ENCODE measurements at places on chromosomes 4 and X.

- DNase-seq = no peak
Measured at GRCh38 chr4:185744488-185744862, 67.5 kb downstream of the SORBS2 start.

DNA sequence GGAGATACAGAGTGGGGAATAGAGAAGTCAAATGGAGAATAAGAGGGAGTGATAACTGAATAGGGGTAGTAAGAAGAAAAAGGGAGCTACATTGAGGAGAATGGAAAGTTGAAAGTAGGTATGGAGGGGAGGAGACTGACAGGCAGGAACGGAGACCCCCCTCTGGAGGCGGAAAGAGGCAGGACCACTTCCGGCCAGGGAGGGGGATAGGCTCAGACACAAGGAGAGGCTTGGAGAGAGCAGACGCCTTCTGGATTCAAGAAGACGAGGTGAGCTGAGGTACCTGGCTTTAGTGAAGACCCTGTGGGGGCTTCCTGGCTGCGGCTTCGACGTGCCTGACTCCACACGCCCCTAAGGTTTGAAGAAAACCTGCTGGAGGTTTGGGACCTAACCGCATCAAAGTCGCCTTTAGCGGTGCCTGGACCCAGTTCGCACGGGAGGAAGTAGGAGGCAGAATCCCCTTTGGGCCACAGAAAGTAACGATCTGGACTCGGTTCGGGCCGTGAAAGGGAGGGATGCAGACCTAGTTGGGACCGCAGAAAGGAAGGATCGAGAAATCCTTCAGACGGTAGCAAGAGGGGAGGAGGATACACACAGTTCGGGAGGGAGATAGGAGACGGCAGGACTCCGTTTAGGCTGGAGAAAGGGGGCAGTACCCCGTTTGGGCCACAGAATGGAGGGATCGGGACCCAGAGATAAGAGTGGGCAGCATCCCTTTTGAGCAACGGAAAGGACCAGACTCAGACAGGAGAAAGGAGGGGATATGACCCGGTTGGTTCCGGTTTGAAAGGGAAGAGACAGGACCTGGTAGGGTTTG lies at the start of gene TRO:
TSS of gene TRO (plus strand) at position 215 of the 817 bp plus-strand sequence. CDS start 1,423 bp downstream, outside the sequence.
- peak; percentile 81 for DNase-seq

DNA sequence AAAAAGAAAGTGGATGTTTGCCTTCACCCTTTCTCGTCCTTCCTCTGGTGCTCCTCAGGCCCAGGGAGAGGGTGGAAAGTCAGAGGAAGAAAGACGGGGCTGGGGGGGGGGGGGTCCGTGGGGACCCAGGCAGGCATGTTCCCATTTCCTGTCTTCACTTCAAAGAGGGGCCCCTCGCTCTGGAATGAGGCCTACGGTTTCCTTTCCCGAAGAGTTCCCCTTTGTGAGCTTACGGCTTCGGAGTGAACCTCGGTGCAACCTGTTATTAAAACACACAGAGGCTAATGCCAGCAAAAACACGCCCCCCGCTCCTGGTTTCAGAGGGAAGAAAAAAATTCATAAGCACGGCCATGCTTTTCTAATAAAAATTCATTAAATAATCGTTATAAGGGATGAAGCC lies 40.1 kb downstream of the SHOX start:
- no peak for DNase-seq

DNA sequence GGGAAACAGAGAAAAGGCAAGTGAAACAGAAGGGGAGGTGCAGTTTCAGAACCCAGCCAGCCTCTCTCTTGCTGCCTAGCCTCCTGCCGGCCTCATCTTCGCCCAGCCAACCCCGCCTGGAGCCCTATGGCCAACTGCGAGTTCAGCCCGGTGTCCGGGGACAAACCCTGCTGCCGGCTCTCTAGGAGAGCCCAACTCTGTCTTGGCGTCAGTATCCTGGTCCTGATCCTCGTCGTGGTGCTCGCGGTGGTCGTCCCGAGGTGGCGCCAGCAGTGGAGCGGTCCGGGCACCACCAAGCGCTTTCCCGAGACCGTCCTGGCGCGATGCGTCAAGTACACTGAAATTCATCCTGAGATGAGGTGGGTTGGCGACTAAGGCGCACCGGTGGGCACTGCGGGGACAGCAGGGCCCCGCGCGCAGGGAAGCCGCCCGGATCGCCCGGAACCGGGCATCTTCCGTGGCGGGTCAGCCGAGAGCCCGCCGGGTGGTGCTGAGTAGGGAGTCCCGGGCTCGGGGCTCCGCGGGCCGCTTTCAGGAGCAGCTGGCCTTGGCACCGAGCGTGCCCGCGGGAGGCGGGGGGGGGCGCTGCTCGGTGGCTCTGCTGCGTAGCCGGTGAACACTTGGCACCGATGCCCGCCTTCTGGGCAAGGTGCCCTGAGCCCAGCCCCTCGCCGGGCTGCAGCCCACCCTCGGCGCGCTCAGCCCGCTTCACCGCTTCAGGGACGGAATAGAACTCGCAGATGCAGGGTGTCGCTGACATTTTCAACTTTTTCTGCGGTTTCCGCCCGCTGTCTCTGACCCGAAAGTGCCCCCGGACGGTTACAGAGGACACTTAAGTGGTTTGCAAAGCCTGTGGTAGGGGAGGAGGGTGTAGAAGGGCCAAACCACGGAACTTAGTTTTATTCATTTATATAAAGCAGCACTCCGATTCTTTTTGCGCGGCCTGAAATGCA lies at the start of gene CD38:
TSS of gene CD38 (plus strand) at position 40 of the 953 bp plus-strand sequence. CDS start at position 127, 87 bp downstream.
- peak; percentile 8 for DNase-seq

DNA sequence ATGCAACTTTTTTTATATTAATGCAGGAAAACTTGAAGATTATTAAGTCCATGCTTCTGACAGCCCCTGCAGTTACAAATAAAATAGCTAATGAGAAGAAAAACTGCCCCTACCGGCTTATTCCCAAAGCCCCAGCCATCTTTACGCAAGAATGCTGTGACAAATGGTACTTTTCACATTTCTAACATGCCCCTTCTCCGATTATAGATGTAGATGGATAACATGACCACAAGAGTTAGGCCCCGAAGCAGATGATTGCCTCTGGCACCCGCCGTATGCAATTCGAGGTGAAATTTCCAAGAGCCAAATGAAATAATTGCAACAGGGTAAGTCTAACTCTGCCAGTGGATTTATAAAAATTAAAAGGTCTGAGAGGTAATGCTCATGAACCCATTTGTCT lies 319.4 kb upstream of the TAPT1 start:
- DNase-seq = no peak

DNA sequence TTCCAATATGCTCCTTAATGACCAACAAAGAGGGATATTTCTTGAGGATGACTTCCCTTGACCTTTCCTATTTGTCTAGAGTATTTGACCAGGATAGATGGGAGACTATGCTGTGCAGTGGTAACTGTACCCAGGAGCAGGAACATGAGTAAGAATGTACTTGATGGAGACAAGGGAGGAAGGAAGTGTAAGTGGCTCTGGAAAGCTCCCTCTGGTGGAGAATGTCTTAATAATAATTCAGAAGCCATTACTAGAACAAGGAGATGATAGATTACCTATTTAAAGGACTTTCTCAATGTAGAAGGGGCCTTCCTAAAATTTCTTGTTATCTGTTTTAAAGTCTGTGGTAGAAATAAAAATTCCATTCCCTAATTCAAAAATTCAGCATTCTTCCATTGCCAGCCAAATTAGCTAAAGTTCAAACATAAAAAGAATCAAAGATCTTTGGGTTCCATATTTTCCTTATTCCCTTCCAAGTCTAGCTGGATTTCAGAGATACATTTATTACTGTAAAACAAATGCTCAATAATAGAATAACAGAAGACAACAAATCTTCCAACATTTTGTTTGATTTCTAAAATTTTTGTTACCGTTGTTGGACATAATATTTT lies 83.8 kb downstream of the GRID2 start:
- peak; percentile 77 for DNase-seq

- no peak for DNase-seq
Measured at GRCh38 chr4:27020603-27021002, 160.0 kb downstream of the STIM2 start.

DNA sequence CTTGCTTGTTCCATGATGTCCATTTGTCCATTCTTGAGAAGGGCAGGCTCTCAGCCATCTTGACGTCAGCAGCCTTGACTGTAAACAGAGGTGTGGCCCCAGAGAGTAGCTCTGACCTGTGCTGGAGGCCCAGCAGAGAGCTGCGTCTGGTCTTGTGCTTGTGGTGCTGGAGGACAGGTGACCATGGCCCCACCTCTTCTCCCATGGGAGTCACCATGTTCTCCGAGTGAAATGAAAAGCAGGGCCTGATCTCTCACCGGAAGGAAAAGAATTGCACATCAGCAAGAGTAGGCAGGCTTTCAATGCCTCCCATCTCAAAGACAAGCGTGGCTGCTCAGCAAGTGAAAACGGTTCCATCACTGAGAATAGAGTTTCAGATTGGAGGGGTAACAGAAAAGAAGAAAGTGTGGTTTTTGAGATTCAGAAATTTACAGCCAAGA lies 11.5 kb downstream of the PARM1 start:
- no peak for DNase-seq

DNA sequence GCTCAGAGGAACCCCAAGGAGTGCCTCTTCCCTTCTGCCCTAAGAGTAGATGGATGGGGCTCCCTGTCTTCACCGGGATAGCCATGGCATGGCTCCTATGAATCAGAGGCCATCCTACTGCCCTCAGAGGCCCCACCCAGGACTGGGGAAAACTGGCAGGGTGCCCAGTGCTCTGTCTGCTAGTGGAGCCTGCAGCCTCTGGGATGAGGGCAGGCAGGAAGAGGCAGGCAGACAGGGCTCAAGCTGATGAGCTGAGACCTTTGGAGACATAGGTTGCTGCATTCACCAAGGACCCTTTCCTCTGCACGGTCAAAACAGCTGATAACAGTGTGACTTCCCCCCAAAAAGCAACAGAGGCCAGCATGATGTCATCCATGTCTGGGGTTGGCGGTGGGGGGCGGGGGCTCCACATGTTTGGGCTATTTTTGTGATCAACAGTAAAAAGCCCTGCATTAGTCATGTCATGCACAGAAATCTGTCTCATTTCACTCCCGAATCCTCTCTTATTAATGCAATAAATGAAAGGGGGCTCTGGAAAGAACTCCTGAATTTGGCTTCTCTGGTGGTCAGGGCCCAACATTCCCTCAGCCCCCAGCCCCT lies 207.6 kb upstream of the MAMLD1 start:
- no peak for DNase-seq

DNA sequence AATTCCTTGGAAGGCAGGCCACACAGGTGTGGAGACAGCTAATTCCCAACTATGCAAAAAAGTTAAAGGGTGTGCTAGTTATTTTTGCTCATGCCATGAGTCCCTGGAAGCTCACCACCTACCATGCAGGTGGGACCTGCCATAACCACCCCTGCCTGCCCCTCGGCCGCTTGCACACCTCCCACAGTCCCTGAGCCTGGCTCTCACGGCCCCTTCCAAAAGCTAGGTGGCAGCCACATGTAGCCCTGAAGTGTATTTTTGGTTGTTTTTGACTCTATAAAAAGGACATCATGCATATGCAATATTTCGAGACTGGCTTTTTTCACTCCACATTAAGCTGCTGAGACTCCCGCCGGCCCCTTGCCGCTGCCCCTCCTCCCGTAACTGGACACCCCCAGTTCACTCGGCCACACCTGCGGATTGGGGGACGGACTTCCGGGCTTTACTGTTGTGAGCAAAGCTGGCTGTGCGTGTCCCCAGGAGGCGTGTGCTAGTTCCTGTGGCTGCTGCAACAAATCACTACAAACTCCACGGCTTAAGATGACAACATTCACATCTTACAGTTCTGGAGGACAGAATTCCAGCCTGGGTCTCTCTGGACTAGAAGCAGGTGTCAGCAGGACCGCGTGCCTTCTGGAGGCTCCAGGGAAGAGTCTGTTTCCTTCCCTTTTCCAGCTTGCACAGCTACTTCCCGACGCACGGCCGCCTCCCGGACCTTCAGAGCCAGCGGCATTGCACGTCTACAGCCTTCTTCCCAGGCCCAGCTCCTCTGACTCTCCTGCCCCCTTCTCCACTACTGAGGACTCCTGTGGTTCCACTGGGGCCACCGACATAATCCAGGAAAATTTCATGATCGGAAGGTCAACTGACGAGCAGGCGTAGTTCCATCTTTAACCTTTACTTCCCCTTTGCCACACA lies 24.8 kb downstream of the ZFYVE28 start:
- no peak for DNase-seq

- no peak for DNase-seq
Measured at GRCh38 chrX:153722704-153723350, 1.4 kb downstream of the BCAP31 start.

- DNase-seq = no peak
Measured at GRCh38 chr4:11470438-11471045, 41.8 kb upstream of the HS3ST1 start.

DNA sequence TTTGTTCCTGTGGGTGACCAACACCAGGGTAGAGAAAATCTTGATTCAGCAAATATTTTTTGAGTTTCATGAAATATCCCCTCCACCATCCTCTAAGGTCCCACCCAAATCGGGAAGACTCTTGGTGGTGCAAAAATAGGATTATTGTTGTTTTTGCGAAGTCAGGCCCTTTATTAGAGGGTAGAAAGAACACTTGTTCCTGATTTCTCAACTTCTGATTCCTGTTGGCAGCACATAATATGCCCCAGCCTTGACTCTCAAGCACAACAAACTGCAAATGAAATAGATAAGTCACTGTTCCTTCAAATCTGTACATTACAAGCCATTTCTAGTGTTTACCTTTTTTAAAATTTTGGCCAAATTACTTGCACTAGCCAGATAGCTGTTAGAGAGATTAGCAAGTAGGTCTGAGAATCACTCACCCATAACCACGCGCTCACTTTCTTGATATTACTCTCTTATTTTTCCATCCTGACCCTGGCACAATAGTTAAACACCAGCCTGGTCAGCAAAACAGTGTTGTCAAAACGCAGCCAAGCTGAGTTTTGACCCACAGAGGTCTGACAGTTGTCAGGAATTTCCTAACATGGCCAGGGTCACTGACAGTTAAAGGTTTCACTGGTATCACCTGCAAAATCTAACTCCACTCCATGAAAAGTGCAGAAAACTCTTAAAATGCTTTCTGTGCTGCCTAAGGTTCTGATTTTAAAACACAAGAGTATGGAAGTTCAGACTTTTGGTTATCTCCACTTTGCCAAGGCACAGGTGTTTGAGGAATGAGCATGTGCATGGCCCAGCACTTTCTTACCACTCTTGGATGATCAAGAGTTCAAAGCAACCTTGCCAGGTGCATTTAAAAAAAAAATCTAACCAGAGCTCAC lies 69.8 kb downstream of the RBM47 start:
- DNase-seq = no peak

DNA sequence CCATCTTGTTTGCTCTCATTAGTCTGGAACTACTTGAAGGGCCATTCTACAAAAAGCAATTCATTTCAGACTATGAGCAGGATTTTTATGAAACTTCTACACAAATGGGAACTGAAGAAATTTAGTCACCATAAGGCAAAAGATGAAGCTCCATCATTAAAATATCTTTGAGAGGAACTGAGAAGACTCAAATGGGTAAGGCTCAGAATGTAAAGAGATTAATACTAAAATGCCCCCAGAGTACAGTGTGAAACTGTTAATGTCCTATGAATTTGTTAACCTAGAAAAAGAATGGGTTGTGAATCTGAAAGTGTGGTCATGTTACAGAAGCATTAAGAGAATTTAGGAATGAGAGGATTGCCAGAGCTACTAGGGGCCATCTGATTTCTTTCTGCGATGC lies 77.9 kb upstream of the SLC7A11 start:
- DNase-seq = no peak
